ENCODE measurements at places on chromosomes 7 and 10.

DNA sequence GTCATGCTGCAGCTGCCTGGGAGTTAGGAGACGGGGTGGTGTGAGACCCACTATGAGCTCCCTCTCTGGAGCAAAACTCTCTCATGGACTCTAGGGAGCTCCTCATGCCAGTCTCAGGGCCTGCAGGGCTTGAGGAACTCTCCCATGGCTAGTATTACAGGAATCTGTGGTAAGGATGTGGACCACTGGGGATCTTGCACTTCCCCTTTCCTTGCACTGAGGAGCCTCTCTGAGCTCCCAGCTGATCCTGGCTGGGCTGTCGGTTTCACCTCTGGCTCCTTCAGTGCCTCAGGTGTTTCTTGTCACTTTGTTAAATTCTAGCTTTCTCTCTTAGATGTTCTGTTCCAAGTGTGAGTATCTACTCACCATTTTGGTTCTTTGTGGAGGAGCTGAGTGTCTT lies 71.6 kb upstream of the IMMP2L start:
- DNase-seq, result no peak

- DNase-seq, result no peak
Observed at GRCh38 chr7:88321694-88322093, 15.0 kb upstream of the STEAP4 start.

- peak; percentile 14 for DNase-seq
Observed at GRCh38 chr10:70348228-70348850, 34.1 kb downstream of the LRRC20 start.

DNA sequence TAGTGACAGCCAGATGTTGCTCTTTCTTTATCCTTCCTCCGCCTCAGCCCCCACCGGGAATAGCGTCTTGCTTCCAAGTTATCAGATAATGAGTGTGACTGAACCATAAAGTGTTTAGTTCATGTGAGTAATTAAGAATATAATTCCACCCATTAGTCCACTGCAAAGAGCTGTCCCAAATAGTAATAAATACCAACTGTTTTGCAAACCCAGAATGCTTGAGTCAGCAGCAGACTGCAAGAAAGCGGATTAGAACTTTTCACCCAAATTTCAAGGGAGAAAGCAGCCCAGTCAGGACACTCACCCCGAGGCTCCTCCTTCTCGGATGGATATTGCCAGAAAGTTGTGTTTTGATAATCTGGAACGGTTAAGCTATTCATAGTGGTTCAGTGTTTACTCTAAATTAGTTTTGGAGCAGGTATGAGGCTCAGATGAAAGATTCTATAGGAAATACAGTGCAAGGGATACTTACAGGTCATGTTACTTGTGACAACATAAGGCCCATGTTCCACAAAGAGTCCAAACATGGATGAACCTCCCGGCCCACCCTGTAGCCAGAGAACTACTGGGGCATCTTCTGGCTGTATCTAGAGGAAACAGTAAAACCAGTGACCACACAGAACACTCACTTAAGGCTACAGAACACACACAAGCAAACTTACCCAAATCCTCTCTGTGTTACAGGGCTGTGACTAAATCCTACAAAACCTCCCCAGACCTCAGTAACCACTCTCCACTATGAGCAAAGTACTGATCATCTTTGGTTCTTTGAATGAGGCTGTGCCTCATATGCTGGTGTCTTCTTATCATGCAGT lies 50.5 kb downstream of the CPVL start:
- no peak for DNase-seq

DNA sequence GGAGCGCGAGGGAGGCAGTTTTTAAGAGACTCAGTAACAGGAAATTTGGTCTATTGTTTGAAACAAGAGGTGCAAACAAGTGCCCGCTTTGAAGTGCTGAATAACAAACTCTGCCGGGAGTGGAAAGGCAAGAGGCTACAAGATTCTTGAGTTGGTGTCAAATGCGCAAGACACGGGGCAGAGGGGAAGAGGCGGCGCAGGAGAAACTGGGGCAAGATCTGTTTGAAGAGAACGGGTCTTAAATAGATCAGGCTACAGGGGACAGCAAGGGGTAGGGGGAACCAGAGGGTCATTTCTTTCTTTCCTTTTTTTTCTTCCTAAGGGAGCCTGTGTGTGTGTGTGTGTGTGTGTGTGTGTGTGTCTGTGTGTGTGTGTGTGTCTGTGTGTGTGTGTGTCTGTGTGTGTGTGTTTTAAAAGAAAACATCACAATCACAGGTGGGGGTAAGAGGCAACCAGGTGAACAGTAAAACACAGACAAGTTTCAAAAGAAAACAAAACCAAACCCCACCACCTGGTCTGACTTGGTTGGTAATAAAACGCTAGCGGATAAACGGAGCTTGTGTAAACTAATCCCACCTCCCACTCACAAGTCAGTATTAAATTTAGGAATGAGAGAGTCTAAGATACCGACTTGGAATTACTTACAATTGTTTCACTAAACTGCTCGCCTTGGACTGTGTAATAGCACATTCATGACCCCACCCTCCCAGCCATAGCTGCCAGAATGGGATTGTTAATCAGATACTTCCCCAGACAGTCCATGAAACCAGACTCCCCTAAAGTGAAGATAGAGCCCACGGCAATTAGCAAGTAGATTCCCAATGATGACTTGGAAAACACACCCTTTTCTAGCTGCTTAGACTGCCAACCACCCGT lies 13.1 kb upstream of the CUX1 start:
- DNase-seq, result no peak

DNA sequence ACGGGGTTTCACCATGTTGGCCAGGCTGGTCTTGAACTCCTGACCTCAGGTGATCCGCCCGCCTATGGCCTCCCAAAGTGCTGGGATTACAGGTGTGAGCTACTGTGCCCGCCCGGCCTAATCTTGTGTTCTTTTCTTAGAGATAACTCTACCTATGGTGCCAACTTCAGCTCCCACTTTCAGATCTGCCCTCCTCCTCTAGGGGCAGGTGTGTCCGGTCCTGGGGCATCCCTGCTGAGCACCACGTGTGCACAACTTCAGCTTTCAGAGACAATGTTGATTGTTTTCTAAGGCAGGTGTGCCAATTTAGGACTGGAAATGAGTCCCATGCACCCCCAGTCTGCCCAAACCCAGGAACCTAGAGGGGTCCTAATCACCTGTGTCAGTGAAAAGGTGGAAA lies 18.5 kb upstream of the FXYD4 start:
- no peak for DNase-seq

- no peak for DNase-seq
Observed at GRCh38 chr7:132116369-132116768, 459.9 kb downstream of the PLXNA4 start.

DNA sequence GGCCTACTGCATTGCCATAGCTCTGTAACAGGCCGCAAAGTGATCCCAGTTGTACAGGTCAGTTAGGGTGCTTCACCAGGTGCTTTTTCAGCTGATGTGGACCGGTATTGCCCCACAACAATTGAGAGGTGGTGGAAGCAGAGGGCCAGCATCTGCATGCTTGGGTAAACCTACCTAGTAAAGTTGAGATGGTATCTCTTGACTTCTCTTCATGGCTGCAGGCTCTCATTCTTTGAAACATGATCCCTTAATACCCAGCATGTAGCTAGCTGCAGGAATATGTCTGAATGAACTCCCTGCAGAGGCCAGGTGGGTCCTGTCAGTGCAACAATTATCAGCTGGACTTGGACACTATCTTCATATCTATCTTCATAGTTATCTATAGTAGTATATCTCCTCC lies 60.7 kb upstream of the CCDC6 start:
- no peak for DNase-seq
